ENCODE measurements at places on chromosomes 3 and 15.

- DNase-seq, result no peak
Observed at GRCh38 chr3:159632128-159632527, 356.5 kb upstream of the IL12A start.

DNA sequence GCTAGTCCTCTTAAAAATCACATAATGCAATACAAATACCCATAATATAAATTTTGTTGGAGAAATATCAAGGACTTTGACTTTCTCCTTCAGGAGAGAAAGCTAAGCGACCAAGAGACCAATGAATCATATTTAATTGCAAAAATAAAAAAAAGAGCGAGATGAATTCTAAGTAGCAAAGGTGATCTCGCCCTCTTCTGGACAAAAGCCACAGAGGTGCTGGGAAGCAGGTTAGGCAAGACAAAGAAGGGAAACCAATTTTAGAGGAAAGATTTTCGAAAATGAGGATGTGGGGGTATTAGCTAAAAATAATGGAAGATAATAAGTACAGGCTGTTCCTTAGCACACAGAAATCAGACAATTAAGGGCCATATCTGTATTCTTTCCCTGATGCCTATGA is 111.4 kb upstream of the PLAAT1 start:
- DNase-seq, result no peak

DNA sequence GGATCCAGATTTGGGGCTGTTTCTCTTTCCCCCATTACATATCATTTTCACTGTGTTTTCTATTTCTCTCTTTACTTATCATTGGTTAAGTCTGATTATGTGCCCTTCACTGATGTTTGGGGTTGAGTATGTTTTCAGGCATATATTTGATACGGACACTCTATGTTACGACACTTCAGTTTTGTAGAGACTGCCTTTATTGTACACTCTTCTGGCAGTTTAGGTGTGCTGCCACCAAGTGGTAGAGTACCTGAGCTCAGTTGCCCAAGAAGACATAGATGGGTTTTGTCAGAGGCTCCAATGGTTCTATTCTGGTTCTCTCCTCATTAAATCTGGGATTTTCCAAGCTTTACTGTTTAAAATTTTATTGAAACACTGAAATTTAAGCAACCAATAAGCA is 255.0 kb upstream of the ROPN1 start:
- DNase-seq, result no peak

- DNase-seq, result no peak
Observed at GRCh38 chr3:141305436-141305835, 62.9 kb upstream of the ZBTB38 start.

- no peak for DNase-seq
Observed at GRCh38 chr15:35725353-35725752, 179.4 kb upstream of the DPH6 start.

DNA sequence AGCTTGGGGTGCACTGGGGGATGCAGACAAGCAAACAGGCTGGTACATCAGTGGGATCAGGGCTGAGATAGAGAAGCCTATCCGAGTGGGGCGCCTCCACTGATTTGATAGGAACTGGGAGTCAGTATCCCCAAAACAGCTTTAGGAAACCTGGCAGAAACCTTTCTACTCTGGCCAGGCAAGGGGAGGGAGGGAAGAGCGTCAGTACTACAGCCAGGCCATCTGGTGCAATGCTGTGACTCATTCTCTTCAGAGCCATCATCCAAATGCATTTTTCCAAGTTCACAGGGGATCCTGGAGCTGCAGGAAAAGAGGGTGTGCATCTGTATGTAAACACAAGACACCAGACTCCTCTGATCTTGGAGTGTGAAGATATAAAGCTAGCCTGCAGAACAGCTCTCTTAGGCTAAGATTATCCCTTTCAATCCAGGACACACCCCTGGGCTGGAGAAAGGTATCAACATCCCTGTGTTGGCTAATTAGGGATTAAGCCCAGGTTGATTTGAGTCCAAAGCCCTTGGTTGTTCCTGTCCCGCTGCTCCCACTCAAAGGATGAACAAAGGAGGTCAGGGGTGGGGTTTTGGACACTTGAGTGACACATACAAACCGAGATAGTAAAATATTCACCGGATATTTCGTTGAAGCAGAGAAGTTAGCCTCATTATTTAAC is 9.3 kb downstream of the GALNT15 start:
- no peak for DNase-seq

GRCh38 chr3:11459186-11459824 is 184.4 kb downstream of the VGLL4 start:
- DNase-seq, result no peak

- DNase-seq, result peak; percentile 49
Observed at GRCh38 chr3:196837819-196838420, 29.8 kb upstream of the SENP5 start.

- DNase-seq, result peak; percentile 46
Observed at GRCh38 chr3:39101022-39101689, 6.3 kb downstream of the GORASP1 start.

- no peak for DNase-seq
Observed at GRCh38 chr15:69609176-69609575, 156.6 kb downstream of the RPLP1 start.

DNA sequence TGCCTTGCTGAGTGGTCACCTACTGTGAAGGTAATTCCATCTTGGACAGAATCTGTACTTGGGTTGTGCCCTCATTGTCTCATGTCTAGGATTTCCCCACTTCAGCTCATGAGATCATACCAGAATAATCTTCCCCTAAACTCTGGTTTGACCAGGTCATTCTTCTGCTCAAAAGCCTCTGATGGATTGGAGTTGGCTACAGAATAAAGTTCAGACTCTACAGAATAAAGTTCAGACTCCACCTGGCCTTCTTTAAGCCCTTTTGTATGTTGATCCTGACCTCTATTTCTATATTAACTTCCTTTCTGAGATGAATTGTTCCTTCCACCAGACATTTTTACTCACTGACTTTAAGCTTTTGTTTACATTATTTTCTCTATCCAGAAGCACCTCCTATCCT is 6.4 kb upstream of the GLCE start:
- DNase-seq, result no peak

DNA sequence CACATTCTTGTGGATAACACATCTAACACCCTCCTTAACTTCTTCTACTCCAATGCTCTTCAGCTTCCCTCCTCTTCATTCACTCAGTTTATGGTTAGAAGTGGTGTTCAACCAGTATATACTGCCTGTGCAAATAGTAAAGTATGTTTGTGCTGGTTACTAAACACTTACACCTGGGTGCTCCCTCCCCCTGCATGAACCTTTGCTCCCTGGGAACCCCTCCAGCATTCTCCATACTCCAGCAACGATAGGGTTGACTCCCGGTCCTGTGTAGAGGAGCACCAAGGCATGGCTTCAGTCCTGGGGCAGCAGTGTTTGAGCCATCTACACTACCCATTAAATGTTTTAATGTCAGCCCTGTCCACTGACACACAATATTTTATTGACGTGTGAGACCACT is 407.5 kb upstream of the DPH6 start:
- no peak for DNase-seq

DNA sequence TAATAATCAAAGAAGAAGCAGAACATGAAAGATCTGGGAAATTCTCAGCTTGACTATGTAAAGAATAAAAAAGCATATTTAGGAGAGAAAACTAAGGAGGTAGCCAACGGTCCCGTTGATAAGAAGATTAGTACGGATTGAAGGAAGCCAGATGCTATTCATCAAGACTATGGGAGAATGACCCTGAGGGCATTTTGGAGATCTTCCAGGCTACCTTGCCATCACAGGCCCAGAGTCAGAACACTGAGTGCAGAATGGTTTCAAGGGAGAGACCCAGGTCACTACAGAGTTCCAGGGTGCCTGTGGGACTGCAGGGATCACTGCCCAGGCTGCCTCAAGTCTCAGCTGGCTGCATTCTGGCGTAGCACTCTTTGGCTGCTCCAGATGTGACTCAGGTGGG is 752.9 kb upstream of the ARPP21 start:
- DNase-seq, result no peak

- DNase-seq, result no peak
Observed at GRCh38 chr3:14424711-14425580, 22.5 kb downstream of the SLC6A6 start.

DNA sequence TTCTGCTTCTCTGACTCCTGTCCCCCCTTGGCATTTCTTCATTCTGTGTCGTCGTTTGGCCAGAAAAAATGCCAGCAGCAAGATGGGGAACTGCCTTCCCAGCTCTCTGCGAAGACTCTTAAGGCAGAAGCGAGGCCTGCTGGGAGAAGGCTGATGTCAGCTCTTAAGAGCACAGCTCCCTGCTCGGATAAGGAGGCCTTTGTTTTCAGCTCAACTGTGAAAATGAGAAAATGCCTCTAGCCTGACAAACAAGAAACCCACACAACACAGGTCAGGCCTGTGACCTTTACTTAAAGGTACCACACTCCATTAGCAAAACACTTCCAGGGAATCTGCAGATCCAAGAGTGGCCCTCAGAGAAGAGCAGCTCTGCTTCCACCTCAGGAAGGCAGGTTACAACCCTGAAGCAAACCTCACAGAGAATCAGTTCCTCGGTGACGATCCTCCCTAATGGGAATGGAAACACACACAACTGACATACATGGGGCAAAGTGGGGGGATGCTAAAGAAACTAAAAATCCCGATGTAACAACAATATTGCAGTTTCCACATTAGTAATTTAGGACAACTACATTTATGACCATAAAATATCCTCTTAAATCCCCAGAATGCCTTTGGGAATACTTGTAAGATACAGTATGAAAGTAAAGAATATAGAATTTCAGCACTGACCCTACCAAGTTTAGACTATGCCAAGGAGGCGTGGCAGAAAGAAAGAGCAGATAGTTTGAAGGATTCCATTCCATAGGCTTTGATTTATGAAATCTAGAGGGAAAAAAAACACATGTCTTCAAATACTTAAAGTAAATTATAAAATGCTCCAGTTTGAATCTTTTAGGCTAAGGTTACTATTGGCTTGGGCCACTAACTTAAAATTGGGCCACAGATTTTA is 52.1 kb downstream of the VGLL4 start:
- DNase-seq, result no peak

DNA sequence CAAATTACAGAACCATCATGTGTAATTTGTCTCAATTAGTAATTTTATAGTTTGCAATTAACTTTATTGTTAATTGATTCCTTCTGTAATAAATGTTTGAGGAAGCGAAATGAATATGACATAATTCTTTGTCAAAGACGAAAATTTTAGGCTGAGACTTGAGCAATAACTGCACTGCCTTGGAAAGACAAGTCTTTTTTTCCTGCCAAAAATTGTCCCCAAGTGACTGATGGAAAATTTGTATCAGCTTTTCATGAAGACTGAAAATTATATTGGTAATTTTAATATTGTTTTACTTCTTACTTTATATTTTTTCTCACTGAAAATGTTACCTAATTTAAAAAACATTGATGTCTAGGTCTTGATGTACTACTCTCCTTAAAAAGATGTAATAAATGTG is 622.6 kb downstream of the NLGN1 start:
- DNase-seq, result no peak

DNA sequence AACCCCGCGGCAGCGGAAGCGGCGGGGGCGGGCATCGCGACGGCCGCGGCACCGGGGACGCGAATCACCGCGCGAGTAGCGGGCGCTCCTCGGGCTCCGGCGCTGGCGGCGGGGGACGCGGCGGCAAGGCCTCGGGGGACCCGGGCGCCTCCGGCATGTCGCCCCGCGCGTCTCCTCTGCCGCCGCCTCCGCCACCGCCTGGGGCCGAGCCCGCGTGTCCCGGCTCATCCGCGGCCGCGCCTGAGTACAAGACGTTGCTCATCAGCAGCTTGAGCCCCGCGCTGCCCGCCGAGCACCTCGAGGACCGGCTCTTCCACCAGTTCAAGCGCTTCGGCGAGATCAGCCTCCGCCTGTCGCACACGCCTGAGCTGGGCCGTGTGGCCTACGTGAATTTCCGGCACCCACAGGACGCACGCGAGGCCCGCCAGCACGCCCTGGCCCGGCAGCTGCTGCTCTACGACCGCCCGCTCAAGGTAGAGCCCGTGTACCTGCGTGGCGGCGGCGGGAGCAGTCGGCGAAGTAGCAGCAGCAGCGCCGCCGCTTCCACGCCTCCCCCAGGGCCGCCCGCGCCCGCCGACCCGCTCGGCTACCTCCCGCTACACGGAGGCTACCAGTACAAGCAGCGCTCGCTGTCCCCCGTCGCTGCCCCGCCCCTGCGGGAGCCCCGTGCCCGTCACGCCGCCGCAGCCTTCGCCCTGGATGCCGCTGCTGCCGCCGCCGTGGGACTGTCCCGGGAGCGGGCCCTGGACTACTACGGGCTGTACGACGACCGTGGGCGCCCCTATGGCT is 675 bp downstream of the RBM15B start:
- no peak for DNase-seq

GRCh38 chr3:7820969-7821368 is 680.7 kb upstream of the LMCD1 start:
- no peak for DNase-seq

GRCh38 chr3:55194376-55194775 is 266.5 kb upstream of the LRTM1 start:
- DNase-seq, result no peak

DNA sequence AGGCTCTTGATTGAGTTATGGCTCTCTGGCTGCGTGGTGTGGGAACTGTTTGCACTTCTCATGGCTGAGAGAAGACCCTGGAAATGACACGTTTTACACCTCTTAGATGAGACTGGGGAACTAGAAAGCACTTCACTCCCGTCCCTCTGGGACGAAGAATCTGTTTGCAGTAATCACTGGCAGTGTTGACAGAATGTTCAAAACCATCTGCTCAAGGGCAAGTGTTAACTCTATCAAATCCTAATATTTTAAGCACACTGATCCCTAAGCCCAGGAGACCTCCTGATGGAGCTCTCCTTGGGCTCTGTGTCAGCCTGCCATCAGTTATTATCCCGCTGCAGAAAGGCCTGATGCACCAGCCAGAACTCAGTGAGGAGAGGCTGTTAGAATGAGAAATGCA is 323.8 kb upstream of the DNAJC19 start:
- DNase-seq, result no peak

DNA sequence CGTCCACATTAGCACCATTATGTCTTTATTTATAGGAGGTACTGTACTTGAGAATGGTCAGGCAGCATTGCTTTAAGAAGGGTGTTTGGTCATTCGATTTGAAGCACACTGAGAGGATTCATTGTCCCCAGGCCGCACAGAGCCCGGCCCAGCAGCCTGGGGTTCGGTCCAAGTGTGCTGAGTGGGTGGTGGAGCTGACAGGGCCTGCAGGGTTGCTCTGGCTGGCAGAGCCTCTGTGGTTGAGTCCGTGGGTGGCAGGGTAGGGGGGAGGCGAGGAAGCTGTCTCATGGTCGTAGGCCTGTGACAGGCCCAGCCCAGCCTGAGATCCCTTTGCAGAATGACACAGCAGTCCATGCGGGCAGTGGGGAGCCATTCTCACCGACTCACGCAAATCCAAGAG is 227.7 kb upstream of the TOPAZ1 start:
- no peak for DNase-seq

GRCh38 chr3:141796889-141797781 is 33.9 kb downstream of the GRK7 start:
- DNase-seq, result no peak

- DNase-seq, result no peak
Observed at GRCh38 chr15:79394231-79394630, 37.9 kb upstream of the MINAR1 start.

DNA sequence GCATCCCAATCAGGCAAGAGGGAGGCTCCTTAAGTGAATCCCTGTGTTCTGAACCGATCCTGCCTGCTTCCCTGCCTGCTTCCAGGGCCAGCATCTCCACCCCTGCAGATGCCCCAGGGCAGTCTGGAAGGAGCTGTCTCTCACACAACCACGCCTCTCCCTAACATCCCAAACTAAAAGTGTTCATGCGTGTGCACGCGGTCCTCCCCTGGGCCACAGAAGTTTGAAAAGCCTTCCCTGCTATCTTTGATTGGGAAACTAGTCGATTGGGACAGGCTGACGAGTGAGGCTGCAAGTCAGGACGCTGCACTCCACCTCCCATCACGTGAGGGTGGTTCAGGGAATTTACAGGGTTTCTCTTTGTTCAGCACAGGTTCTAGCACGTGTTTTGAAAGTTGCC is 340.9 kb upstream of the ICE2 start:
- no peak for DNase-seq
